GDM1 (cell line): ENCODE measurements at places on chromosomes 12 and 14.

DNA sequence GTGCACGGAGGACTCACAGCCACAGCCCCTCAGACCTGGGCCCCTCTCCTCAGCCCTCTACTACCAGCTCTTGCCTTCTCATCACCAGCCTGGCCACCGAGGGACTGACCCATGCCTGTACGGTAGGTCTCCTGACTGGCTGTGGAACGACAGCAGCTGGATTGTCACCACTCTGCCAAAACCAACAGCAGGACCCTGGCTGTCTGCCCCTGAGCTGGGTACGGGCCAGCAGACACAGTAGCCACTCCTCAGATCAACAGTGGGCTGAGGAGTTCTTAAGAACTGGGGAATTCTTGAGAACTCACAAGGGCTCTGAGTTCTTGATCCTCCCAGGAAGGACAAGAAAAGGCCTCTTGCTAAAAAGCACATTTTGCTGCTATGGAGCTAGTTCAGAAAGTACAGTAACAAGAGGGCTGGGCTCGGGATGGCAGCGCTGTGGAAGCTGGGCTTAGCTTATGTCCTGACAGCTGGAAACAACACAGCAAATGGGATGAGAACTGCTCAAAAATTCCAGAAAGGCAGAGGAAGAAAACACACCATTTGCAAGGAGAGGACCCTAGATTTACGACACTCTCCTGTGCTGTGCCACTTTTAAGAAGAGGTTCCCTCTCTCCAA, 176.4 kb downstream of the ANO2 start:
- DNase-seq, result no peak

DNA sequence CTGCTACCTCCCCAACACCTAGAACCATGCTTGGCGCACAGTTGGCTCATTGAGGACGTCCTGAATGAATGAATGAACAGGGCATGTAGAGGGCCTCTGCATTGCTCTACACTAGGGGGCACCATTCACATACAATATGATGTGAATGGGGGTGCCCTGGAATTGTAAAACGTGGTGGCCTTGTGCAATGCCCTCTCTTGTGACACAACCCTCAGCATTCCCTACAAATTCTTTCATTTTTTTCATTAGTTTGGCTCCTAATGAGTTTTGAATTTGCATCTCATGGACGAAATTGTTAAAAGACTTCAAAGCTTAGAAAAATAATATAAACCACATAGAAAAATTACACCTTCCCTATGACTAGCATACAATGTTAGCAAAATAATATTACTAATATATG, 2.3 kb upstream of the DIO2 start:
- DNase-seq, result peak; percentile 19

- DNase-seq, result no peak
These were observed 620 bp upstream of the NID2 start for GRCh38 chr14:52069307-52070050.

DNA sequence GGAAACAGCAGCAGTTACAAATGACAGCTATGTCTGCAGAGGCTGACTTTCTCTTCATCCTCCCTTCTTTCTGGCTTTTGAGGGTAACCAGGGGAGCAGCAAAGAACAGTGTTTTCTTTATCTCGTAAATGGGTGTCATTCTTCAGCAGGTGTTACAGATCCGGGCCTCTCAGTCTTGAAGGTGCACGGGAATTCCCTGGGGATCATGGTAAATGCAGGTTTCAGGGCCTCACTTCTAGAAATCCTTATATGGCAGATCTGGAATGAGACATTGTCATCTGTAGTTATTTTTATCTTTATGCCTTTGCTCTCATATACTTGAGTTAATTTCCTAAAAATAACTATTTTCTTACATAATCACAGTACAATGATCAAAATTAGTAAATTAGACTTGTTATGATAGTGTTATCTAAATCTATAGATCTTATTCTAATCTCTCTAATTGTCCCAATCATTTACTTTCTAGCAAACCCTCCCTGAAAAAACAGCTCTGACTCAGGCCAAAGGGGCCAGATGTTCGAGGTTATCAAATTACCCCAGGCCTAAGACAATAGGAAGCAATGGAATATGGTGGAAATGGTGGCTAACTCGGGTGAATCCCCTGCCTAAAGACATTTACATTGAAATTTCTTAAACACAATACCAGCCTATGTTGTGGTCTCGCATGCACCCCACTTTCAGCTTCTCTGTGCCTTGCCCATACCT, 145.0 kb downstream of the CAND1 start:
- DNase-seq, result no peak

DNA sequence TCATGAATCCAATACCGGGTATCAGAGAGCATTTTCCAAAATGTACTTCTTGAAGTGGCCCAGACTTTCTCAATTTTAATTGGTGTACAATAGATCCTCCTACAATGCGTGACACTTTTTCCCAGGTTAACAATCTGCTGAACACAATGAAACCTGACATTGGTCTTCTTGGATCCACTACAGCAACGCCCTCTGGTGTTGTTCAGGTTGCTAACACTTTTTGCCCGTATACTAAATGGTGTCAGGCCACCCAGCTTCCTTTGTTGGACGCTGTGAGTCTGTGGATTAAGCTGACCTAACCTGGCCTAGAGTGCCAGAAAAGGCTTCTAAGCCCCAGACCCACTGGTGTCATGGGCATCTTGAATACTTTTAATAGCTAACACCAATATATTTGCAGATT, 89.2 kb downstream of the KCNK10 start:
- no peak for DNase-seq

GRCh38 chr12:67634303-67634761, 14.2 kb upstream of the DYRK2 start:
- no peak for DNase-seq

DNA sequence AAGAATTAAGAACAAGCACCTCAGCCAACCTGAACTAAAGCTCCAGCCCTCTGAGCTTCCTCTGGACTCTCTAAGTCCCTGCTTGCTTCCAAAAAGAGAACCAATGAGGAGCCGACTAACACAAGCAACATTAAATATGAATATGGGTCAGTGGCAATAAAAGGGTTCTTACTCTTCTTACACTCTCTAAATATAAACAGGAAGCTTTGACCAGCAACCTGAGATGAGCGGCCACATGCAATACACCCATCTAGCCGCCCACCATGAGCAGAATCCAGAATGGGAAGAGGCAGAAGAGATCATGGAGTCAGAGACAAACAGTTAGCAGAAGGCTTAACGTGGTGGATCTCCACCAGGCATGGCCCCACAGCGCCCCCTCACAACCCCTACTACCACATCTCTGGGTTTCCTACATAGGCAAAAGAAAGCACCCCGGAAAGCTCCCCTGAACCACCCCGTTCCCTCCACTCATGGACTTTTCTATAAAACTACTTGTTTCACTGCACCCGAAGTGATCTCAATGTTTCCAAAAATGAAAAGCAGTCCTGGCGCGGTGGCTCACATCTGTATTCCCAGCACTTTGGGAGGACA, 59.4 kb downstream of the TTC7B start:
- no peak for DNase-seq

DNA sequence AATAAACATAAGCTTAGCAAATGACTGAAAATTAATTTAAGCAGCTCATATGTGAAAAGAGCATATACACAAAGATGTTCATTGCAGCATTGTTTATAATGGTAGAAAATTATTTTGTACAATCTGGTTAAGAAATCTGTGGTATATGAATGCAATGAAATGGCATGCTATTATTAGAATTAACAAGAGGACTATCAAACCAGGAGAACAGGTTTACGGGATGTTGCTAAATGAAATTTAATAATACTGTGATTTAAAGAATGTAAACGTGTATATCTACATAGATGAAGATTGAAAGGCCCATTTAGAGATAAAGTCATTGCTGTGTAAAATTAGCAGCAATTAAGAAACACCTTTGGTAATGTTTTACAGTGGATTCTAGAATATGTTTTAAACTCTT, 70.5 kb downstream of the EID3 start:
- no peak for DNase-seq

DNA sequence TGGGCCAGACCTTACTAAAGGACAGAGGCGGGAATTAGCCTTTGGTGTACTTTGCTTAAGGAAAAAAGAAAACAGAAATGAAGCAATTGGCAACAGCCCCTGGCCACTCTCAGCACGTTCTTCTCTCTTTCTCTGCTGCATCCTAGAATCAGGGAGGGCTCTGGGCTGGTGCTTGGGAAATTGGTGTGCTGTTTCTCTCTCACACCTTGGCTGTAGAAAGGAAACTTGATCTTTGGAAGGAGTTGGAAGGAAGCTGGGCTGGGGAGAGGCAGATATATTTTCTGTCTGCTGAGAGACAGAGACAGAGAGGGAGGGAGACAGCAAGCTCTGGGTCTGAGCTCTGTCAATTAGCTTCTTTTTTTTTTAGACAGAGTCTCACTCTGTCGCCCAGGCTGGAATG, 27.4 kb downstream of the NOS1 start:
- no peak for DNase-seq

GRCh38 chr14:28758885-28759652, 7.5 kb upstream of the FOXG1 start:
- DNase-seq, result no peak
